ENCODE measurements at places on chromosomes 11 and 22.

DNA sequence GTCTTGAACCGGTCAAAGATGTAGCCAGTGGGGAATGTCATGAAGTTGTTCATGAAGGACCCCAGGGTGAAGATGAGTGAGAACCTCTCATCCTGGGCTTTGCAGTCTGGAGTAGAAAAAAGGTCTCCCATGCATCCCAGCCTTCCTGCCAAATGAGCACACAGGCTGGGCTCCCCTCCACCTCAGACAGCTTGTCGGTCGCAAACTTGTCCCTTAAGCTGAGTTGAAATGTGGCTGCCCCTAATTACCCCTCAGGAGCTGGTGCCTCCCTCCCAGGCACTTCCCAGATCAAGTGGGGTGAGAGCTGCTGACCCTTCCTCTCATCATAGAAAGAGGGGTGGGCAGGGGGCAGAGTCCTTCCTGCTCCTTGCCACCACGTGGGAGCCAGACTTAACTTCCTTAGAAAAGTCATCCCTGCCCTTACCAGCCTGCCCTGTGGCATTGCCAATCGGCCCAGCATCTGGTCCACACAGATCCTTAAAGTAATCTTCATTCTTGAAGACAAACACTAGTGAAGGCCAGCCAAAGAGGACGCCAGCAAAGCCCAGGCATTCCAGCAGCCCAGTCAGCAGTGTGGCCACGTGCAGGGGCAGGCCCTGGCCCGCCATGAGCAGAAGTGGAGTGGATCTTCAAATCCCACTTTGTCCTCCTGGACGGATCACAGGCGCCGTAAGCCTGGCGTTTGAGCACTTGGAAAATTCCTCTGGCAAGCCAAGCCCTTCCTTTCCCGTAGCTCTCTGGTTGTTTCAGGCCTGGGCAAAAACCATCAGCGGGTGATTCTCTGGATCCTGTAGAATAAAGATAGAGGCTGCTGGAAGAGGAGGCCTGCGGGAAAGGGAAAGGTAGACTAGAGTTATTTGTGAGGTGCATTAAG, 1.1 kb downstream of the SLC43A3 start:
- no peak for DNase-seq

GRCh38 chr11:108970221-108970991, 305.5 kb downstream of the DDX10 start:
- DNase-seq, result no peak

DNA sequence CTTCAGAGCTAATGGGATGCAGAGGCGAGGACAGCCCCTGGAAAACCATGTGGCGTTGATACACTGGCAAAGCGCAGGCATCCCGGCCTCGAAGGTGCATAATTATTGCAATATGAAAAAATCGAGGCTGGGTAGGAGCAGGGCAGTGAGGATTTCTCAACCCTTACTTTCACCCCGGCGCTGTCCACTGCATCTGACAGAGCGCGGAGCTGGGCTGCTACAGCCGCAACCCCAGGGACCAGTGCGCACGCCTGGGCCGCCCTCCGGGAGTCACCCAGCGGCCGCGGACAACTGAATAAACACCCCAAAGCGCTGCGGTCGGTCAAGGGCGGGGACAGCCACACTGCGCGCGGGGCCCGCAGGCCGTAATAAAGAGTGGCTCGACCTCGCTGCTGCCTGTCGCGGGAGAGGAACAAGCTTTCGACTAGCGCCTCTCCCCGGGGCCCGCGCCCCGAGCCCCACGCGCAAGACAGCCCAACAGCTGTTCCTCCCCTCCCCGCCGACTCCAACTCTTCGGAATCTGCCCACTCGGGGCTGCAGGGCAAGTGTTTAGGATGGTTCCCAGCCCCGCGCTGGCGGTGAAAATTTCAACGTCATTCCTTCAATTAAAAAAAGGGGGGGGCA, 3.6 kb upstream of the WT1 start:
- no peak for DNase-seq

DNA sequence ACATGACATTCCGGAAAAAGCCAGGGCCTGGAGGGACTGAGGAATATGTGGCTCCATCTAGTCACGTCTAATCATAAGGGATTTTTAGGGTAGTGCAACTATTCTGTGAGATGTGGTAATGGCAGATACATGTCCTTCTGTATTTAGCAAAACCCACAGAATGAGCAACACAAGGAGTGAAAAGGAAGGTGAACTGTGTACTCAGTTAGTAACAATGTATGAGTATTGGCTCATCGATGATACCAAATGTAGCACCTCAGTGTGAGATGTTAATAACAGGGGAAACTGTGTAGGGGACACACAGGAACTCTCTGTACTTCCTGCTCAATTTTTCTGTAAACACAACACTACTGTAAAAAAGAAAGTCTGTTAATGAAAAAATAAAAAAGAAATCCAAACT, 42.0 kb upstream of the CARS1 start:
- DNase-seq, result no peak

All from cerebellar cortex (tissue), 1 donor.